ENCODE measurements at places on chromosomes 3 and 15.

GRCh38 chr3:149701206-149701976 lies 43.6 kb upstream of the WWTR1 start:
- no peaks in the 10 kb centered on the region for H3K4me1 ChIP-seq
- no peak overlapping the region for H3K4me3 ChIP-seq
- H3K27ac ChIP-seq = peak overlapping the region; percentile 74

DNA sequence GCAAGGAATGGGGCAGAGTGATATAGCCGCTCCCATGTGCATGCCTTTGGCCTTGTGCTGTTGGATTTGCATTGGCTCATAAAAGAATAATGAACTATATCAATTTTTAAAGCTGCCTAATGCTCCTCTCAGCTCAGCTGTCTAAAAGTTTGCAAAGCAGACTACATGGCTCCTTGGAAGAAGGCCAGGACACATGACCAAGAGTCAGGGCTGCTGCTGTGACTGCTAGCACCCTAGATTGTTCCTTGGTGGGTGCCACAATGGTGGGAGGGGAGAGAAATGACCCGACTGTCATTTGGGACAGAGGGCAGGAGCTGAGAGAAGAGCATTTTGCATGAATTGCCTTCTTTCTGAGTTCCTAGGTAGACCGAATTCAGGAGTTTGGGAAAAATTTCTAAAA lies 307.9 kb downstream of the PDCD6IP start:
- DNase-seq = no peak
- no peak overlapping the region for H3K27ac ChIP-seq
- no peaks in the 10 kb centered on the region for H3K27me3 ChIP-seq
- H3K4me1 ChIP-seq = no peaks in the 10 kb centered on the region
- H3K4me3 ChIP-seq = no peak overlapping the region

DNA sequence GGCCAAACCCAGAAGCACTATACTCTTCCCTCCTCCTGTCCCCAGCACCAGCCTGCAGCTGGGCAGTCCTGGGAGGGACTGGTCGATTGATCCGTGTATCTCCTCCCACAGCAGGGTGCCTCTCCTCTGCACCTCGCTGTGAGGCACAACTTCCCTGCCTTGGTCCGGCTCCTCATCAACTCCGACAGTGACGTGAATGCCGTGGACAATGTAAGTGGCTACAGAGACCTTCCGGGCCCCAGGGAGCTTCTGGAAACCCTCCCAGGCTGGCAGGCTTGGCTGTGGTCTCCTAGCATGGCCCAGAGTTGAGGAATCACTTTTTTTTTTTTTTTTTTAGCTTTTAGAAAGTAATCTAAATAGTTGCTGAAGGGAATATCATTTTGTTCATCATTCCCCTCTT lies 30.7 kb downstream of the ANKDD1A start:
- H3K27me3 ChIP-seq = no peaks in the 10 kb centered on the region
- no peak overlapping the region for H3K27ac ChIP-seq
- no peaks in the 10 kb centered on the region for H3K4me1 ChIP-seq
- H3K4me3 ChIP-seq = no peak overlapping the region

DNA sequence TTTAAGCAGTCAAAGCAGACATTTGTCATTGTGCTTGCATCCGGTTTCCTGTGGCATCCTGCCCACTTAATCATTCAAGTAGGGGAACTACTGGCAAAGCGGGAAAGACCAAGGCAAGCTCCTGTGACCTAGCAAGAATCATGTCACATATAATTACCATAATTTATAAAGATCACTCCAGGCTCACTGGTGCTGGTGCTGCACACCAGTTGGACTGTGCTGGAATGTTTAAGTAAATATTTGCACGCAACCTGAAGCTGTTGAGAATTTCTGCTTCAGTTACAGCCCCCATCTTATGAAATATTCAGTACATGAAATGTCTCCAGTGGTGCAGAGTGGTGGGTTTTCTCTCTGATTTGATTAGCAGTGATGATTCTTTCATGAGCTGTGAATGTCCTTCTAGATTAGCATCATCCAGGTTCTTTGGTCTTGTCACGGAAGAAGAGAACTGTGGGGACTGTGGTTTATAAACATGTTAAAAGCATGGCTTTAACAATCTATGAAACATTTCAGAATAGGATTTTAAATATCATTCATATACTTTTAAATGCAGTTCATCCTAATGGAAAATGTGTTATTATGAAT lies 621.3 kb upstream of the EPHA6 start:
- no peak overlapping the region for H3K27ac ChIP-seq
- H3K27me3 ChIP-seq = no peaks in the 10 kb centered on the region
- no peak for DNase-seq
- H3K4me1 ChIP-seq = no peaks in the 10 kb centered on the region
- no peaks in the 10 kb centered on the region for H3K36me3 ChIP-seq
- H3K4me3 ChIP-seq = no peak overlapping the region

DNA sequence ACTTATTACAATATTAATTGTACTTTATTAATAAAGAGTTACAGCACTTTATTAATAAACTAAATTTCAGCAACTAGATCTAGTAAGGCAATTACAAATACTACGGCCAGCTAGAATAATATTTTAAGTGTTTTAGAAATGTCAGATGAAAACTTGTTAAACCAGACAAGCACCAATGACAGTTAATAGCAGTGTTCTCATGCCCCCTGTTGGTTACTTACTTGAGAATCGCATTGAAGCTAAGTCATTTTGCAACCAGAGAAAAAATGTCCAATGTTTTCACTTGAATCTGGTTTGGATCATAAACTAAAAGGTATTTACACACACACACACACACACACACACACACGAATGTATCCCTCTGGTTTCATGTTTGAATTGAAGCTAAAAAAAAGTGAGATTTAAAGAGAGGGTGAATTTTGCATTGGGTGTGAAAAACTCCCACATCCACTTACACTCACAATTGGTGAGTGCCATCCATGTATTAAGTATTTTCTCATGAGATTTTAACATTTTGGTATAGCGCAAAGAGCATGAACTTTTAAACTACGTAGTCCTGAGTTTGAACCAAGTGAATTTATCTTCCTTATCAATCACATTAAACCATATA lies 347.7 kb downstream of the ZBBX start:
- no peak for DNase-seq
- no peak overlapping the region for H3K27ac ChIP-seq
- peaks cover 5% of the 10 kb centered on the region for H3K4me1 ChIP-seq
- H3K4me3 ChIP-seq = no peak overlapping the region
- H3K27me3 ChIP-seq = no peaks in the 10 kb centered on the region

- peaks cover 5% of the 10 kb centered on the region for H3K27me3 ChIP-seq
- no peaks in the 10 kb centered on the region for H3K36me3 ChIP-seq
- DNase-seq = no peak
- no peak overlapping the region for H3K4me3 ChIP-seq
- no peaks in the 10 kb centered on the region for H3K4me1 ChIP-seq
Observed at GRCh38 chr15:79184465-79184892, 93.9 kb upstream of the RASGRF1 start.

DNA sequence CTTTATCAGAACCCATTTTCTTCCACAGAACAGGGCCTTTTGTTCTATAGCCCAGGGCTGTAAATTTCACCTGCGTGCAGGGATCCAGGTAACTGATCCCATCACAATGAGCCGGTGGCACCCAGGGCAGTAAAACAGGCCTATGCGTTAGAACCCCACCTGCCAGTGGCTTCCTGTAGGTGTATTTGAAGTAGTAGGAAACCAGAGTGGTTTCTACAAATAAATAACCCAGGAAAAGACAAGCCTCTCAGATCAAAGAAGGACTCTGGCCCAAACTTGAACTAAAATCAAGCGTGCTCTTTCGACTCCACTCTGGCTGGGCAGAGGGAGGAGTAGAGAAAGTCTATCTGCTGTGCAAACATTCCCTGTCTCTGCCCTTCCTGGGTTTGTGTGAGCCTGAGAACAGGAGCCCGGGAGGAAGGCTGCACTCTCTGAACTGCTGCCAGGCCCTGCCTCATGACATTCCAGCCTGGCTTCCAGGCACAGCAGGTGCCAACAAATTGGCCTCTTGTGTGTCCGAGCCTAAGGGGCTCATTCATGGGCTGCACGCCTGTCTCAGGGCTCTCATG lies 77.7 kb downstream of the CEMIP start:
- H3K4me3 ChIP-seq = no peak overlapping the region
- no peak overlapping the region for H3K27ac ChIP-seq
- no peaks in the 10 kb centered on the region for H3K36me3 ChIP-seq
- no peaks in the 10 kb centered on the region for H3K27me3 ChIP-seq
- no peak for DNase-seq
- peaks cover 30% of the 10 kb centered on the region for H3K4me1 ChIP-seq

- no peak overlapping the region for H3K4me3 ChIP-seq
- DNase-seq = peak; percentile 55
- H3K27ac ChIP-seq = peak overlapping the region; percentile 93
- H3K27me3 ChIP-seq = no peaks in the 10 kb centered on the region
- peaks cover 56% of the 10 kb centered on the region for H3K4me1 ChIP-seq
Observed at GRCh38 chr3:11569156-11569741, 74.5 kb downstream of the VGLL4 start.

- DNase-seq = no peak
- no peaks in the 10 kb centered on the region for H3K36me3 ChIP-seq
- peaks cover 23% of the 10 kb centered on the region for H3K4me1 ChIP-seq
- H3K27me3 ChIP-seq = no peaks in the 10 kb centered on the region
- H3K4me3 ChIP-seq = no peak overlapping the region
- no peak overlapping the region for H3K27ac ChIP-seq
Observed at GRCh38 chr3:114361391-114361790, 67.6 kb downstream of the TIGIT start.

- no peak overlapping the region for H3K4me3 ChIP-seq
- no peak for DNase-seq
- H3K36me3 ChIP-seq = no peaks in the 10 kb centered on the region
- H3K27ac ChIP-seq = no peak overlapping the region
- no peaks in the 10 kb centered on the region for H3K27me3 ChIP-seq
Observed at GRCh38 chr3:9111866-9112265, 137.6 kb downstream of the SRGAP3 start.

DNA sequence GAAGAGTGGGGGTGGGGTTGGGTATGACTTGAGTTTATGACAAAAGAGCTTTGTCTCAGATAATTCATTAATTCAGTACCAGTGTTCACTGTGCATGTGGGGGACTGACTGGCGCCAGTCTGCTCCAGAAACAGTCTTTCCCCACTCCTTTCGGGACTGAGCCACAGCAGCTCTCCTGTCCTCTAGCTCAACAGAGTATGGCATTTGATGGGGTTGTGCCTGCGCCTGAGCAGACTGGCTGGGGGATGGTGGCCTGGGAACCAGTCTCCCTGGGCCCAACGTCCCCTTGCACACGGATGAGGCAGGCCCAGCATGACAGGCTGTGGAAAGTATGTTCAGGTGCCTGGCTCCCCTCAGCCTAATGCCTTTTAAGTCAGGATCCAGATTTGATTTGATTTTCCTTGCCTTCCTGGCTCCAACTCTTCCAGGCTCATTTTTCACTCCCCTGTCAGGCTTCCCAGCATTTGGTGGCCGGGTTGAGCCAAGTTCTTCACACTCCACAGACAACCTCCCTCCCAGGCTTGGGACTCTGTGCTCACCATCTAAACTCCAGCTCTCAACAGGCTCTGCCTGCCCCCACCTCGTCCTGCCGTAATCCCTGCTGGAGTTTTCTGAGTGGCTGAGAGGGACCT lies 105.0 kb downstream of the MYLK start:
- no peaks in the 10 kb centered on the region for H3K27me3 ChIP-seq
- H3K27ac ChIP-seq = no peak overlapping the region
- peaks cover 12% of the 10 kb centered on the region for H3K4me1 ChIP-seq

- H3K27ac ChIP-seq = no peak overlapping the region
- H3K4me1 ChIP-seq = no peaks in the 10 kb centered on the region
- peak; percentile 32 for DNase-seq
- peaks cover 16% of the 10 kb centered on the region for H3K27me3 ChIP-seq
- H3K4me3 ChIP-seq = no peak overlapping the region
Observed at GRCh38 chr3:195738274-195739044, 17.7 kb downstream of the MUC20 start.

GRCh38 chr3:19070325-19070724 lies 78.0 kb upstream of the KCNH8 start:
- H3K36me3 ChIP-seq = no peaks in the 10 kb centered on the region
- H3K27ac ChIP-seq = no peak overlapping the region
- no peaks in the 10 kb centered on the region for H3K4me1 ChIP-seq
- H3K27me3 ChIP-seq = no peaks in the 10 kb centered on the region
- DNase-seq = no peak

DNA sequence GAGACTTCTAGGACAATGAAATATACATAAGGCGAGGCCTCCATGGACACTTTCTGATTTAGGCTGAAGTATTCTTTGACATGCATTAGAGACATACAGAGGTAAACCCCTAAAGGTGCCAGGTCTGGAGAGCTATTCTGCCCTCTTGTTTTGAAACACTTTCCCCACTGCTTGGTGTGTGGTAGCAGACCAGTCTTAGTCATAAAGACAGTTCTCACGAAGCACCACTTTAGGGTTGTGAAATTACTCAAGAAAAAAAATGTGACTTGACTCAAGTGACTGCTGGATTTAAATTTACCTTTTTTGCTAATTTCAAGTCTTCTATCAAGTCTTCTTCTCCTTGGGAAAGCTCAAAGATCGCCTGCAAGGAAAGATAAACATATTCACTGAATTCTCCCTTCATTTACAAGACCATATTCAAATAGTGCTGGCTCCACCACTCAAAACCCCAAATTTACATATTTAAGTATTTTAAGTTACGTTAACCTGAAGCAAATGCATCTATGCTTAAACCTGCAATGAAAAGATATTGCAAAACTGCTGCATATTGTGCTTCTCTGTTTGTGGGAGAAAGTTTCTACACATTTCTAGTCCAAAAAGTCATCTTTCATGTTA lies 48.4 kb downstream of the ARHGEF3 start:
- DNase-seq = no peak
- H3K27ac ChIP-seq = no peak overlapping the region
- H3K36me3 ChIP-seq = peaks cover 12% of the 10 kb centered on the region
- peaks cover 44% of the 10 kb centered on the region for H3K4me1 ChIP-seq

DNA sequence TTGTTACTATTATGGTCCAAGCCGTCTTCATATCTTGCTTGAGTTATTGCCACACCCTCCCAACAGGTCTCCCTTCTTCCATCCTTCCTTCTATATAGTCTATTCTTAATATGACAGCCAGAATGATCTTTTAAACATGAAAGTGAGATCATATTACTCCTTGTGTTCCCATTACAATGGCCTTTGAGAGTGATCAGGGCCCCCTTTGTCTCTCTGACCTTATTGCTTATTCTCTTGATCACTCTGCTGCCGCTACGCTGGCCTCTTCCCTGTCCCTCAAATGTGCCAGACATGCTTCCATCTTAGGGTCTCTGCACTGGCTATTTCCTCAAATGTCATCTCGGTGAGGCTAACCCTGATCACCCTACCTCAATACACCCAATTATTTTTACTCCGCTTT lies 38.1 kb downstream of the UBE2E2 start:
- H3K27me3 ChIP-seq = no peaks in the 10 kb centered on the region
- DNase-seq = no peak

DNA sequence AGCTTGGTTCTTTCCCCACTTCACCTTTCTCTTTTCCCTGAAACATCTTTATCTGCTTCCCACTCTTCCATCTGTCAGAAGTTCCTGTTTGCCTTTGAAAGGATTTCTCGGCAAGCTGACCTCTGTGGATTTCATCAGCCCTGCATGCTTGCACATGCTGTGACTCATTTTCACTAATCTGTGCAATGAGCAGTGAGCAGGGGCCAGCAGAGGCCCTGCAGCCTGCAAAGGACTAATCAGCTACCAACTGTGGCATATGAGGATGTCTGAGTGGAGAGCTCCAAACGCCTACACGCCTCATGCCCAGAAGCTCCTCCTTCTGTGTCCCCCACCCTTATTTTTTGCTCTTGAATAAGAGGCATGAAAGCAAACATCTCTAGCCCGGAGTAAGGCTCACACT lies 333.0 kb upstream of the SEMA6D start:
- no peak for DNase-seq
- no peak overlapping the region for H3K4me3 ChIP-seq
- no peak overlapping the region for H3K27ac ChIP-seq
- no peaks in the 10 kb centered on the region for H3K36me3 ChIP-seq

GRCh38 chr15:75161106-75161916 lies 40.4 kb upstream of the C15orf39 start:
- H3K4me3 ChIP-seq = no peak overlapping the region
- H3K4me1 ChIP-seq = no peaks in the 10 kb centered on the region
- peak; percentile 41 for DNase-seq
- H3K27me3 ChIP-seq = no peaks in the 10 kb centered on the region
